ENCODE measurements at places on chromosomes 7 and 10.

DNA sequence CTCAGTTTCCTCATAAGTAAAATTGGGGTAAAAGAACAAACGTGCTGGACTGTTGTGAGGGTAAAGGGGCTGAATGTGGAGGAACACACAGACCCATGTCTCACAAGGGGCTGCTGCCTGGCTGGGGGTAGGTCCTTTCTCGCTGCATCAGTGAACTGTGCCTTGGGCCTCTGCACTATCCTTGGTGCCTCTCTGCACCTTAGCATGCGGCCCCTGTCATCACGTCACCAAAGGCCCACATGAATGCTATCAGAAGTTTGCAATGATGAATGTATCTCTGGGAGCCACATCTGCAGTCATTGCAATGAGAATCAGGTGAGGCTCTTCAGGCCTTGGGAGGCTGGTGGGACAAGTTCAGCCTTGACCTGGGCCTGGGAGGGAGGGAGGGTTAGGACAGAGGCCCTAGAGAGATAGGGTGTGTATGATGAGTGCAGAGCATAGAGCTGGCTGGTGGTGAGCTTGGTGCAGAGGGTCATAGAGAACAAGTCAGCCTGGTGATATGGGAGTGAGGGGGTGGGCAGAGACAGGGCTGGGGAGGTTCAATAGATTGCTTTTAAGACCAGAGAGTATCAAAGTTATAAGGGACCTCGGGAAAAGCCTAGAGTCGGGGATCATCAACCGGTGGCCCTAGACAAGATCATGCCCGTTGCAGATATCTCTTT lies 308.4 kb downstream of the RPS24 start:
- no peak for DNase-seq

GRCh38 chr7:47941136-47941844 lies 7.0 kb downstream of the PKD1L1 start:
- DNase-seq: no peak

- DNase-seq: no peak
Measured at GRCh38 chr10:84329196-84329611, 815 bp downstream of the CCSER2 start.

GRCh38 chr7:138081868-138082267 lies 5.6 kb downstream of the AKR1D1 start:
- no peak for DNase-seq

GRCh38 chr7:117127585-117128168 lies 174.4 kb downstream of the ST7 start:
- peak; percentile 20 for DNase-seq

- peak; percentile 53 for DNase-seq
Measured at GRCh38 chr7:151251689-151252560, 3.4 kb upstream of the SMARCD3 start.

GRCh38 chr7:20190560-20191390 lies 26.4 kb downstream of the MACC1 start:
- no peak for DNase-seq

DNA sequence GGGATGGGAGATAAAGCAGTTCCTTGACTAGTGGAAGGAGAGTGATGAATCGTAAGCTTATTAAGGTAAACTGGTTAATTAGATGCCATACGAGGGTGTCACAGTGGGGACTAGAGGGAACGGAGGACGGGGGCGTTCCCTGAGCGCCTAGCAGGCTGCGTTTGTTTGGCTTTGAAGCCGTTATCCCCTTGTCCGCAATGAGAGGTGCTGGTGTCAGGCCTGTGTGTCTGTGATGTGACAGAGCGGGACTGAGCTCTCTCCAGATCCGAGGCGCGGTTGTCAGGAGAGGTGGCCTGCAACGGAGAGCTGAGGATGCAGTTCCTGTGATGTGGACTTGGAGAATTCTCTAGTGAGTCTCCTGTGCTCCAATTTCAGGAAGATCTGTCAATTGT lies 60.0 kb upstream of the PRPS1L1 start:
- no peak for DNase-seq

DNA sequence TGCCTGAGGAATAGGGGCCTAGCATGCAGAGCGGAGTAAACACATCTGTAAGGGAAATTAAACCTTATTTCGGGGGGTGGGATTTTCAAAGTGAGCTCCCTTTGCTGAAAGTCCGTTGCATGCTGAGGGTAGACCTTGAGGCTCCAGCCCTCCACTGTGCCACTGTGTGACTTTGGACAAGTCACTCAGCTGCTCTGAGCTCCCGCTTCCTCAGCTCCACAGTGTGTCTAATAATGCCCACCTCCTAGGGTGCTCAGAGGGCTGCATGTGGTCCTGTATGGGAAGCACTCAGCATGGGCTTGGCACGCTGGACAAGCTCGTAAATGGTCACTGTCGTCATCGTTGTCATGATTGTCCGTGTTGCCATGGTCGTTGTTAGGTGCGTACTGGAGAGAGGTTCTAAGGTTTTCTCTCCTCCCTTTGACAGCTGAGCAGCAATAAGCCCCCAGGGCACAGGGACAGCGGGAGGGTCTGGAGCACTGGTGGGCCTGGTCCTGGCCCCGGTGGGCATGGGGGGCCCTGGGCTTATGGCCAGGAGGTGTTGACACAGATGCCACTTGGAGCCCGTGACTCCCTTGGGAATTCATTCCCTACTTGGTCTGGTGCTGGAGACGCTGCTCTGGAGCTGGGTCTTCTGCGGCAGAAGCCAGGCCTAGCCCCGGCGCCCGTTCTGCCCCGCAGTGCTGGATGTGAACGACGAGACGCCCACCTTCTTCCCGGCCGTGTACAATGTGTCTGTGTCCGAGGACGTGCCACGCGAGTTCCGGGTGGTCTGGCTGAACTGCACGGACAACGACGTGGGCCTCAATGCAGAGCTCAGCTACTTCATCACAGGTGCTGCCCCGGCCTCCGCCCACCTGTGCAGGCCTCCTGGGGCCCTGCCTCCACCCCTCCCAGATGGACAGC lies 13.1 kb downstream of the C10orf105 start:
- DNase-seq: no peak

DNA sequence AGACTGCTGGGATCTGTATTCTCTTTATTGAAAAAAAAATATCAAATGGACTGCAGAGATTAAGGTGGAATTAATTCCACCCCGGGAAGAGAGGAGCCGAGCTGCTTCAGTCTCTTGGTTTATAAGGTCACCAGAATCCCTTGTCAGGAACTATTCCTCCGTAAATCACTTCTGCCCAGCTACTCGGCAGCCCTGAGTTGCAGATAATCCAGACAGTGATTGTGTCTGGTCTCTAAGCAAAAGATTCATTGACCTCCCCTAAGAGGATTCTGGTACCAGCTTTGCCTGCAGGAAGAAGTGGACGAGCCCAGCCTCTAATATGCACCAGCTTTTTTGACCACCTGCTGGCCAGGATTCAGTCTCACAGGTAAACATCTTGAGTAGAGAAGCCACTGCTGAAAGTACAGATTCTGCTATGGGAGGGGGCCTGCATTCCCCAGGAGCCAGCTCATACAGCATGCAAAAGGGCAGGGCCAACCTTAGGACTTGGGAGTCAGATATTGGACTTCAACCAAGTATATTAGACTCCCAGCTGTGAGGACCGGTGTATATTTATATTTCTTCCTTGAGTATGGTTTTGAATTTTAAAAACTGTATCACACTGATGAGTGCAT lies 27.1 kb upstream of the PLXNA4 start:
- no peak for DNase-seq

DNA sequence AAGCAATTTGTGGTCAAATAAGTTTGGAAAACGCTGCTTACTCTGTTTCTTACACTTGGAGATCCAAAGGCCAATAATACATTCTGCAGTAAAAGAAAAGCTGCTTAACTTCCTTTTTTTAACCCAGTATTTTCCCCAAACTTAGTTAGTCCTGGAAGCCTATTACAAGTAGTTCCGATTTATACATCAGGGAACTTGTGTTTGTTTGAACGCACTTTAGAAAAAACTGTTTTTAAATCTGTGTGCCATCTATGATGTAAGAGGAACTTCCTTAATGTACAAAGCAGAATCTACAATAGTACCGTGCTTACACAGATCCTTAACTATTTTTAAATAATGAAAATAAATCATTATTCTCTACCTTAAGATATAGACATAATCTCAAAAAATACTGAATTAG lies 23.0 kb downstream of the SFR1 start:
- no peak for DNase-seq

- DNase-seq: no peak
Measured at GRCh38 chr10:61606959-61607907, 55.5 kb upstream of the CABCOCO1 start.

DNA sequence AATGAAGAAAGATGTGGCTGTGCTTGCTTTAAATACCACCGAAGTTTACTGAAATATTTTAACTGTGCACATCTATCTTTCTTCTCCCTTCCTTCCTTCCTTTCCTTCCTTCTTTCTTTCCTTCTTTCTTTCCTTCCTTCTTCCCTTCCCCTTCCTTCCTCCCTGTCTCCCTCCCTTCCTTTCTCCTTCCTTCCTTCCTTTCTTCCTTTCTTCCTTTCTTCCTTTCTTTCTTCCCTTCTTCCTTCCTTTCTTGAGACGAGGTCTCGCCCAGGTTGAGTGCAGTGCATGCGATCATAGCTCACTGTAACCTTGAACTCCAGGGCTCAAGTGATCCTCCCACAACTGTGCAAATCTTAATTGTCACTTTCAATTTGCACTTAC lies 157.8 kb upstream of the FAM171A1 start:
- DNase-seq: no peak

- no peak for DNase-seq
Measured at GRCh38 chr7:151115836-151116418, 29.7 kb downstream of the AGAP3 start.

DNA sequence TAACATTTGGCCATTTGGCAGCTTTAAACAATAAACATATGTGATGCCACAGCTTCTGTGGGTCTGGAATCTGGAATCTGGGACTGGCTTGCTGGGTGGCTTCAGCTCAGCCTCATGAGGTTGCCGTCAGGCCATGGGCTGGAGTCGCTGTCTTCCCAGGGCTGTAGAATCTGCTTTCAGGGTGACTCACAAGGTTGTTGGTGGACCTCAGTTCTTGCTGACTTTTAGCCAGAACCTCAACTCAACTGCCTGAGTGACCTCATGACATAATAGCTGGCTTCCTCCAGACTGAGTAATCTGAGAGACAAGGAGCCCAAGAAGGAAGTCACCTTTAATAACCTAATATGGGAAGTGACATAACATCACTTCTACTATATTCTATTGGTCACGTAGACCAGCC lies 44.6 kb upstream of the TSPAN13 start:
- no peak for DNase-seq

DNA sequence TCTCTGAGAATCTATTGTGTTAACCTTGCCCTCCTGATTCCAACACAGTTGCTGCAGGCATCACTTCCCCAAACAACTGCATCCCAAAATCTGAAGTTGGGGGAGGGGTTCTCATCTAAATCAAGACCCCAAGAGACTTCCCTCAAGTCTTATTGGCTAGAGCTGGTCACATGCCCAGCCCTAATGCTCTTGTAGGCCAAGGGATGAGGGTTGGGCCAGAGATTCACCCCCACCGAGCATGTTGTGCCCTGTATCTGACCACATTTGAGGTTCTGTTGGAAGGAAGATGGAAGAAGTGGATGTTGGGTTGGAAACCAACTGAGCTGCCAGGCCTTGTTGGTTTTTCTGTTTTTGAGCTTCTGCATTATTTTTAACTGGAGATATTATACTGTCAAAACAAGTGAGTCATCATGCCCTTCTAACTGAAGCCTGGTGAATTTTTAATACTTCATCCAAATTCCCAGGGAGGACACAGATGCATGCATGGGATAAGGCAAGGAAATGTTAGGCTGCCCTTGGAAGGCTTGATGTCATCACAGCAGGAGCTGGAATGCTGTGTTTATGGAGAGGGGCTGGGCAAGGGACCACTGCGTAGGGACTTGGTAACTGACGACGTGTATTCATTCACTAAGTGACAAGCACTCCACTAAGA lies 68.6 kb upstream of the CACUL1 start:
- no peak for DNase-seq

- no peak for DNase-seq
Measured at GRCh38 chr7:133061792-133062191, 20.1 kb downstream of the CHCHD3 start.

DNA sequence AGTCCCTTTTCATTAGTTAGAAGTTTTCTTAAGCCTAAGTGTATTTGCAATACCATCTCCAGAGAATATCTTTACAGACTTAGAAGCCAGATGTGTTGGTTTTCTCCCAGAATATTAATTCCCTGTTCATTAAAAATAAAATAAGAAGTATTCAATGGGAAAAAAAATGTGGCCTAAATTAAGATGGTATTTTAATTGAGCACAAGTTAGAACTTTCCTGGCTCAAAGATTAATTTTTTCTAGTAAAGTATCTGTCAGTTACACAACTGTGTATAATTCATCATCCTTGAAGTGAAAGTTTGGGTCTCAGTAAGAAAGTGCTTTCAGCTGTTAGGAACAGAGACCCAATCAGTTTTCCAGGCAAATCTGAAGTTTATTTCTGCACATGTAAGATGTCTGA lies 1179.5 kb upstream of the C7orf33 start:
- DNase-seq: no peak

DNA sequence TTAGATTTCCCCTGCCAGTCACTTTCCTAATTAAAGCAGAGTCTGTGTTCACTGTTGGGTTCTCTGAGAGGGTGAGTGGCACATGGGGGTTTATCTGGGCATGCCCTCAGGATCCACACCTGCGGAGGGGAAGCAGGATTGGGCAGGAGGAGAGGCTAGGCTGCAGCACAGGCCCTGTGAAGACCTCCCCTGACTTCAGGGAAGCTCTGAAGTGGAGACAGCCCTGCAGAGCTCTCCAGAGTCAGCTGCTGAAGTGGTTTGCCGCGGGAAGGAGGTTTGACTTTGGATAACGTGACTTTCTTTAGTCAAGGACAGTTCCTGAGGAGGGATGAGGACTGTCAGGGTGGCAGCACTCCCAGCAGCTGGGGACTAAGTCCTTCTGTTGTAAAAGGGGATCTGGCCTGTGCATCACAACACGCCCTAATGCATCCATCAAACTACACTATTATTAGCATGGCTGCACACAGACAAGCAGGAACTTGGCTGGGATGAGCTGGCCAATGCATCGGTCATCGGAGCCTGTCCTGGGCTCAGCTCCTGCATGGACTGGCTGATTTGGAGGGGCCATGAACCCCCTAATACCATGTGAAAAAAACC lies 50.9 kb upstream of the LEP start:
- no peak for DNase-seq

DNA sequence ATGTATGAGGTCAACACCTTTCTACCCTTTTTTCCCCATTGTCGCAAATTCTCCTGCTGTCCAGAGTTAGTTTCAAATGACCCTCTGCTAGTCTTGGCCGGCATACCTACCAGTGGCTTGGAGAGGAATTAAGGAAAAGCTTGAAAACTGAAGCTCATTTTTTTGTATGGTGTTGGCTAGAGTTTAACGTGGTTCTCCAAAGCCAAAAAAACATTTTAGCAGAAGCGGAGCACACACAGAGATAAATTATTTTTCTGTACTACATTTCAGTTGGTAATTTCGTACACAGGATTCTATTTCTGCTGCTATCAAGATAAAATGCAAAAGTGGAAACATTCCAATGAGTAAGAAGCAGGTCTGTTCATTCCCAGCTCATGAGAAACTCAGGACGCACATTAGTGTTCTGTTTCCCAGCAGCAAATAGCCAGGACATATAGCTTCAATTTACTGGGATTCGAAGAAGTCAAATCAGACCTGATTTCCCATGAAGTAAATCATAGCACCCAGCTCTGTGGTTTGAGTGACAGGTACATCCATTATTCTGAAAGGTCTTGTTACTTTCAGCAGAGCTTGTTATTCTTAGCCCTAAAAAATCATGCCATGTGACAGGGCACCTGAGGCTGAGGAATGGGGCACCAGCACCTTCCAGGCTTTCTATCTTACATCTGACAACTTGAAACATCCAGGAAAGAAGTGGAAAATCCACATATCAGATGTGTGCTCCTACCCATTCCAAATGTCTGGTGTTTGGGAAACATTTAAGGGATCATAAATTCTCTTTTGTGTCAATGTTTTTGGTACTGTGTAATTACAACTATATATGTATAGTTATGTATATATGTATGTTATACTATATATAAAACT lies 215.9 kb upstream of the C7orf33 start:
- DNase-seq: no peak

GRCh38 chr10:63579371-63580014 lies 58.3 kb downstream of the REEP3 start:
- no peak for DNase-seq

Measured in NCI-H1105 (cell line).